ENCODE measurements at places on chromosomes 13 and 19. TPM values are rescaled to one million over a fixed set of nuclear protein-coding genes. Genes with fewer than 3 reads are reported as not detected.

Gene TMEM150B
- total RNA-seq: 10.1 TPM

Gene ZNF565
- total RNA-seq: 5.3 TPM

Gene ZSCAN1
- 1.3 TPM for total RNA-seq

Gene SYT3
- total RNA-seq: 0.32 TPM

Gene ERCC2
- total RNA-seq: 23.8 TPM

Gene TINCR
- 0.20 TPM for total RNA-seq

Gene TUBB4A
- total RNA-seq: 1.8 TPM

Gene OR4F17
- not detected for total RNA-seq

Gene CCL25
- not detected for total RNA-seq

Gene VAV1
- total RNA-seq: 12.7 TPM

Gene ZFP28
- 9.4 TPM for total RNA-seq

Gene RASGRP4
- 3.5 TPM for total RNA-seq

Gene COL4A2
- total RNA-seq: 332 TPM

Gene SIGLEC12
- total RNA-seq: 0.43 TPM

Gene NRTN
- 6.2 TPM for total RNA-seq

Gene ATP11A
- 191 TPM for total RNA-seq

Gene LGALS14
- total RNA-seq: not detected

Gene C19orf12
- 22.8 TPM for total RNA-seq

Gene SDHAF1
- 20.0 TPM for total RNA-seq

Gene ACP7
- 7.3 TPM for total RNA-seq

Gene GMIP
- 28.5 TPM for total RNA-seq

Gene APOC4
- total RNA-seq: not detected

Gene RASIP1
- total RNA-seq: 13.1 TPM

Gene ZNF221
- total RNA-seq: 7.5 TPM

Gene GJB2
- total RNA-seq: 31.0 TPM

Gene SBK2
- not detected for total RNA-seq

Gene C19orf81
- not detected for total RNA-seq

Gene ZNF700
- 15.9 TPM for total RNA-seq

Gene NECTIN2
- total RNA-seq: 331 TPM

Gene FCER2
- 0.86 TPM for total RNA-seq

Gene GDF15
- 76.0 TPM for total RNA-seq

Gene MIA
- total RNA-seq: 4.5 TPM

Gene KL
- 1.8 TPM for total RNA-seq

Gene WASF3
- total RNA-seq: 11.5 TPM

Gene CLEC11A
- 15.1 TPM for total RNA-seq

Gene LAIR1
- total RNA-seq: 36.1 TPM

Gene PCDH17
- 9.4 TPM for total RNA-seq

Gene CGB3
- total RNA-seq: not detected

Gene ZNF112
- 6.0 TPM for total RNA-seq

Gene SIGLEC7
- 3.5 TPM for total RNA-seq

Gene SERPINE3
- not detected for total RNA-seq

Gene JSRP1
- total RNA-seq: 0.17 TPM

Gene ZNF527
- total RNA-seq: 5.9 TPM

Gene SCEL
- 0.12 TPM for total RNA-seq

Gene ERICH4
- not detected for total RNA-seq

Gene KCNJ14
- total RNA-seq: 1.0 TPM

Gene EGLN2
- 114 TPM for total RNA-seq

Gene ZNF709
- total RNA-seq: 3.7 TPM

Gene BORCS8
- 29.8 TPM for total RNA-seq

Gene C13orf42
- total RNA-seq: not detected

Gene TTC9B
- total RNA-seq: not detected

Gene FXYD1
- total RNA-seq: 94.0 TPM

Gene CALR
- total RNA-seq: 1,099 TPM

Gene ZNF177
- total RNA-seq: 3.4 TPM

Gene CLC
- 0.35 TPM for total RNA-seq

Gene ZNF665
- total RNA-seq: 4.3 TPM

Gene TNNI3
- not detected for total RNA-seq

Gene SYCN
- 1.1 TPM for total RNA-seq

All from mucosa of gallbladder (tissue), 1 donor.